ENCODE measurements at places on chromosomes 5 and 9.

DNA sequence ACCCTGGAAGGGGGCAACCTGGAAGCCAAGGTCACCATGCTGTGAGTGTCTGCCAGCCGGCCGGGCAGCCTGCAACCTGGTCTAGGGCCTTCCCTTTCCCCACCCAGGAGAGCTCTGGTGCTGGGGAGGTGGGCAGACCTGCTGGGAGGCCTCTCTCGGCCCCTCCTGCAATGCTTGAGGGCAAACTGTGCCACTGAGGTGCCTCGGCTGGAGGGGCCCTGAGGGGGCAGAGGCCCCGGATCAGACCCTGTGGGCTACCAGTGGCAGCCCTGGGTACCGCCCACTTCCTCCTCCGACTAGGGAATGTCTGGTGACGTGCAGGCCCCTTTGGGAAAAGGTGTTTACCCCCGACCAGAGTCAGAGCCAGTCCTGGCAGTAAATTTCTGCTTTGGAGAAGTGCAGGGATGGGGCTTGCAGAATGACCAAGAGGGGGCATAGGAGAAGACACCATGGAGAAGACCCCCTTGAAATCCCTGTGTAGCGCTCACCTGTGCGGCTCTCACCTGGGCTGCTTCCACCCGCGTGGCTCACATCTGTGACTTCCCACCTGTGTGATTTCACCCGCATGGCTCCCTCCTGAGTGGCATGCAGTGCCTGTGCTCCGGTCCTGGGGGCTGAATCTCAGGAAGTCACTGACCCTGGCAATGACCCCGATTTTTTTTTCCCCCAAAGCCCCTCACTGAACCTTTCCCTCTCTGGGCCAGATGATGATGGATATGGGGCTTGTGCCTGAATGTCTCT, 1.1 kb downstream of the LCN1 start:
- no peak for DNase-seq

DNA sequence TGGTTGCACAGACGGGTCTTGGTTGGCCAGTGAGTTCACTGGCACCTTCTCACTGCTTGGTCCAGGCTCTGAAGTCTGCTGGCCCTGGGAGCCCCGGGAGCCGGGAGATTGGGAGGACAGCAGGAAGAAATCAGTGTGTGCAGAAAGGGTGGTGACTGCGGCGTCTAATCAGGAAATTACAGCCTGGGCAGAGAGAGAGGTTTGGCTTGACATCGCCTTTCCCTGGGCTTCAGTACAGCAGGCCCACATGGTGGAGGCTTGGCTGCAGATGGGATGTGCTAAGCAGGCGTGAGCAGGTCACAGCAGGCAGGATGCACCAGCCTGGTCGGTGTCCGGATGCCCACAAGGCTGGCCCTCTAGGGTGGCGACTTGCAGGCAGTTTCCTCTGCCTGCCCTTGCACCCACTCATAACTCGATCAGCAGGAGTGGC, 17.2 kb downstream of the PITX1 start:
- no peak for DNase-seq

DNA sequence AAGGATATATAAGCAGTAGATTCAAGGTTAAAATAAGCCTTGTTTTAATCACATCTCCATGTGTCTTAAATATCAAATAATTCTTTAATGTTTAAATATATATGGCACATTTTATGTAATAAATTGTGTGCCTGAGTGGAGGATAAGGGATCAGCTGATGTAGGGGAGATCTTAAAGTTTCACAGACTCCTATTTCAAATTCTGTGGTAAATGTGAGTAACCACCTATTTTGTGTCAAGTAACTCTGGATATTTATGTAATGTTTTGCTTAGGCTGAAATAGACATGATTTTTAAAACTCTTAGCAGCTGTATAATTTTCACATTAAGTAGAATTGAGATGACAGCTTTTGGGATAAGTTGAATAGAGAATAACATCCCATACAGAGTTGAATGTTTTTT, 41.3 kb upstream of the ITGA2 start:
- DNase-seq = no peak

DNA sequence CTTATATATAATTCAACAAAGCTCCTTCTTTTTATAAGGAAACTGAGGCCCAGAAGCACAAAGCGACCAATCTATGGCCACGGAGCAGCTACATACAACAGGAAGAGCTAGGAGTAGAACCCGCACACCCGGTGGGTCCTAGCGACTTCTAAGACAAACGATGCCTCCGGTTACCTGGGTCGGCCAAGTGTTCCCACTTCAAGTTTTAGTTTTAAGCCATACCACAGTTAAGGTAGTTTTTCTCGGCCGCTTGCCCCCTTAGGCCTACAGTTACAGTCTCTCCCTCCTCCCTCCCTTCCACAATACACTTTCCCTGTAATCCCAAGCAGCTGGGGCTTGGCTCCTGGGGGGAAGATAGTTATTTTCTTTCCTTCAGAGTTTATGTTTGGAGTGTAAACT, 533 bp downstream of the SREK1IP1 start:
- DNase-seq = peak; percentile 42

- DNase-seq = no peak
Observed at GRCh38 chr5:172887692-172888091, 53.6 kb downstream of the ERGIC1 start.

DNA sequence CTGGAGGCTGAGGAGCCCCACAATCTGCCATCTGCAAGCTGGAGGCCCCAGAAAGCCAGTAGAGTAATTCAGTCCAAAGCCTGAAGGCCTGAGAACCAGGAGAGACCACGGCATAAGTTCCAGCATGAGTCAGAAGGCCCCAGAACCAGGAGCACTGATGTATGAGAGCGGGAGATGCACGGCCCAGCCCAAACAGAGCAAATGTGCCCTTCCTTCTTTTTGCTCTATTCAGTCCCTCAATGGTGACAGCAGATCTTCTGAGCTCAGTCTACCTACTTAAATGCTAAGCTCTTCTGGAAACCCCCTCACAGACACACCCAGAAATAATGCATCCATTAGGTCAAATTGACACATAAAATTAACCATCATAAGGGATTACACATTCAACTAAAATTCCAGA, 277.6 kb downstream of the ATPSCKMT start:
- no peak for DNase-seq

DNA sequence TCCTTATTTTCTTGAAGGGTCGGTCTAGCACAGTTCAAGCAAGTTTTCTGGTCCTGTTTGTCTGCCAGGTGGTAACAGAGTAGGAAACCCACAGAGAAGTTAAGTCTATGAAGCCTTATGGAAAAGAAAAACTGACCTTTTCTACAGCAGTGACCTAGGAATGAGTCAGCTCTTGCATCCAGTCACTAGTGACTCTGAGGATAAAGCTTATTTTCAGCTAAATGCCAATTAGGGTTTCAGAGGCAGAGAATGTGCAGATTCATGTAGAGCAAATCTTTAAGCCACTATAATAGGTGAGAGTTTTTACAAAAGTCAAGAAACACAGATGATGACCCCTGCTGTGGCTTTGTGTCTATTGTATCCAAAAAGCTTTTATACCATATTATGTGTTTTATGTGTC, 100.7 kb downstream of the CWC27 start:
- DNase-seq = no peak

- DNase-seq = peak; percentile 15
Observed at GRCh38 chr5:81393783-81394718, at the start of gene ACOT12. Gene ACOT12 (minus strand): TSS chr5:81394134. CDS start chr5:81394114, 20 bp downstream.

DNA sequence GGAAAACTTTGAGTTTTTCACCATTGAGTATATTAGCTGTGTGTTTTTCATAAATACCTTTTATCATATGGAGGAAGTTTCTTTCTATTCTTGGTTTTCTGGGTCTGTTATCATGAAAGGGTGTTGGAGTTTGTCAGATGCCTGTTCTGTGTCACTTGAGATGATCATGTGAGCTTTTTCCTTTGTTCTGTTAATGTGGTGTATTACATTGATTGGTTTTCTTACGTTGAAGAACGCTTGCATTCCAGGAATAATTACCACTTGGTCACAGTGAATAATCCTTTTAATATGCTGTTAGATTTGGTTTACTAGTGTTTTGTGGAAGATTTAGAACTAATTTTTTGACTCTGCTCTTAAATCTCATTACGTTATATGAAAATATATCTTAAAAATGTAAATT, 7.8 kb downstream of the PLEKHG4B start:
- DNase-seq = no peak

Data from activated naive CD4-positive, alpha-beta T cell treated with anti-CD3 and anti-CD28 coated beads for 36 hours (primary cell).